ENCODE measurements at places on chromosomes 11 and 22.

GRCh38 chr22:46085828-46086576 lies 64.3 kb upstream of the PPARA start:
- no peak for DNase-seq

GRCh38 chr11:75700940-75701339 lies 16.7 kb upstream of the MOGAT2 start:
- no peak for DNase-seq

DNA sequence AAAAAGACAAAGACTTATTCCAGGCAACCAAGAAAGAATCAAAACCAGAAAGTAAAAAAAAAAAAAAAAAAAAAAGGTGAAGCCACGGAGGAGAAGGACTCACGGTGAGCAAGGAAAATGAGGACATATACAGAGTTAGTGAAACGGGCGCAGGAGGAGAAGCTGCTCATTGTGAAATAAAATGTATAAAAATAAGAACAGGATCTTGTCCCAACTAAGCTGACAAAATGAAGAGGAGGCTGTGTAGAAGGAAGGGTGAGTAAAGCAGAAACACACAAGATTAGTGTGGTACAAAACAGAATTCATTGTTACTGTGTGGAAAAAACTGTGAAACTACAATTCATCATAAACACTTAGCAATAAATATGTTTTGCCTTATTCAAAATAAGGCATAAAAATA lies 7.6 kb downstream of the IL17REL start:
- no peak for DNase-seq

GRCh38 chr11:116835042-116835772 lies 2.2 kb downstream of the APOA1 start:
- no peak for DNase-seq
